ENCODE measurements at places on chromosomes 7 and 10.

- DNase-seq, result no peak
Observed at GRCh38 chr10:13067431-13067830, 32.5 kb upstream of the OPTN start.

GRCh38 chr7:31466036-31466435 lies 47.9 kb upstream of the ITPRID1 start:
- no peak for DNase-seq

DNA sequence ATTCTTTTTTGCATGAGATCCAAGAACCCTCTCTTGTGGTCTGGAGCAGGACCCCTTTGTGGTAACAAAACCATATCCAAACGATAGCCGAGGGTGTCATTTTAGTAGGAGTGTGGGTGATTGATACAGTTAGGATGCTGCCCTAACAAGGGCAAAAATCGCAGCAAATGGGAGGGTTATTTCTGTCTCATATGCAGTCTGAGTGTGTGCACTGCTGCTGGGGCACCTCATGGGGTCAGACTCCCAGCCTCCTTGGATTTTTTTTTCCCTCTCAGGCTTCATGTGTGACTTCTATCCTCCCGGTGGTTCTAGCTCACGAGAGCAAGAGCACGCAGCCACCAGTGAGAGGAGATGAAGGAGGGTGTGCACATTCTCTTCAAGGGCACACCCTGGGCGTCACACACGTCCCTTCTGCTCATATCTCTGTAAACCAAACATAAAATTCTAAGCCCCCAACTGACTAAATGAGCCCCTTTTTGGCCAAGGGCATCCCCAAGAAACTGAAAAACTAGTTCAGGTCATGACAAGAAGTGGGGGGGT lies 28.6 kb upstream of the IL15RA start:
- DNase-seq, result no peak

DNA sequence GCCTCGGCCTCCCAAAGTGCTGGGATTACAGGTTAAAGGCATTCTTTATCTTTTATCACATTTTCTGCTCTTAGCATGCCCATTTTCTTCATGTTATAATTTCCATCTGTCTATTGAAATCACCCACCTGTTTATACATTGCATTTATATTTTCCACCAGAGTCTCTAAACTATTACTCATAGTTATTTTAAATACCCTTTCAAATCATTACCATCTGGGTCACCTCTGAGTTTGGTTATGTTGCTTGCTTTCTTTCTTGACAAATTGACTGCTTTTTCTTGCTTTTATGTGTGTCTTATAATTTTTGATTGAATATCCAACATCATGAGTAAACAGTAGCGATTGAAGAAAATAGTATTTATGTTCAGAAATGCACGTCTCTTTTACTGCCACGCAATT lies 71.4 kb downstream of the TMEM270 start:
- DNase-seq, result no peak

GRCh38 chr7:55423891-55424290 lies 58.8 kb downstream of the LANCL2 start:
- DNase-seq, result no peak

GRCh38 chr10:17380016-17380415 lies 74.4 kb downstream of the ST8SIA6 start:
- DNase-seq, result no peak

DNA sequence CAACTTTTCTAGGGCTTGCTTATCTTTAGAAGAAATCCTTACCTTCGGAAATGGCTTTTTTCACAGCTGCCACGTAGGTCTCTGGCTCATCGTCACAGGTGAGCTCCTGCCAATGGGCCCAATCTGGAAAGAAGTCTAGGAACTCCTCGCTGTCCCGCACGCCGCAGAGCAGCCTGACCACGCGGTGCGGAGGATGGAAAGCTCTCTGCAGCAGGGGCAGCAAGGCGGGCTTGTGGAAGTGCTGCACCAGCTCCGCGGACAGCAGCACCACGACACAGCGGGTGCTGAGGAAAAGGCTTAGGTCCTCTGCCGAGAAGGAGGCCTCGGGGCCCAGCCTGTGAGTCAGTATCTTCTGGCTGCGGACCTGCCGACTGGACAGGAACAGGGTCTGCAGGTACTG lies 10.8 kb downstream of the PIK3AP1 start:
- DNase-seq, result no peak
